ENCODE measurements at places on chromosomes 16 and 17.
A peak's percentile ranks its signal among the peaks of the same experiment; 100 is the strongest.

GRCh38 chr16:89268987-89269735 is 51.7 kb downstream of the ZNF778 start:
- no peak for DNase-seq

DNA sequence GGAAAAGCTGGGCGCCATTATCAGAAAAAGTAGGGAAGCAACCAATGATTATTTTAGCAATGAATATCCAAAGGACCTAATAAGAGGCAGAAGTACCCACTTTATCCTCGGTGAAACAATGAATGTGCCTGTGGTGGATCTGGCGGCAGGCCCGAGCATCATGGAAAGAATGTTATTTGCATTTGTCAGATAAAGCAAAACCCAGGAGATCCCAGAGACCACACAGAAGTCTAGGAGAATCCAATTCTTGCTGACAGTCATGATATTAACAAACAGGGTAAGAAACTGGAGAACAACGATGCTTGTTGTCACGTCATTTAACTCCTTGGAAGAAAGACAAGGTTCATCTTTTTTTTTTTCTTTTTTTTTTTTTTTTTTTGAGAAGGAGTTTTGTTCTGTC is 12.0 kb upstream of the TNRC6A start:
- no peak for DNase-seq

DNA sequence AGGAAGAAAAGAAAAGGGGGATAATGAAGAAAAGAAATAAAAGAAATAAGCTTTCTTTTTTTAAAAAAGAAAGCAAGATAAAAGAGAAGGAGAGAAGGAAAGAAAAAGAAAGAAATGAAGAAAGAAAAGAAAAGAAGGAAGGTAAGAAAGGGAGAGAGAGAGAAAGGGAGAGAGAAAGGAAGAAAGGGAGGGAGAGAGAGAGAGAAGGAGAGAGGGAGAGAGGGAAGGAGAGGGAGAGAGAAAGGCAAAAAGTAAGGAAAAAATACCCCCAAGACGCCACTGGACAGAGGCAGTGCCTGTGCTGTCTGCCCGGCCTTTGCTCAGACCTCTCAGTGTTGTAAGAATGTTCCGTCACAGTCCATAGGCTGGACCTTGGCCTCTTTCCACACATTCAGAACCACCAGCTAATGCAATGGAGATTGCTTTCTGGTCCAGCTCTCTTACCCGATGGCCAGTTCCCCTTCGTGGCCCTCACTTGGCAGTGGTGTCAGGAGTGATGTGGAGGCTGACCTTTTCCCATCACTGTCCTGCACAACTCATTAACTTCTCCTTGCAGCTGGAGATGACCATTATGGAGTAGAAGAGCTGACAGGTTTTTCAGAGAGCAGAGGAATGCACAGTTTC is 14.3 kb upstream of the HNF1B start:
- DNase-seq = no peak

DNA sequence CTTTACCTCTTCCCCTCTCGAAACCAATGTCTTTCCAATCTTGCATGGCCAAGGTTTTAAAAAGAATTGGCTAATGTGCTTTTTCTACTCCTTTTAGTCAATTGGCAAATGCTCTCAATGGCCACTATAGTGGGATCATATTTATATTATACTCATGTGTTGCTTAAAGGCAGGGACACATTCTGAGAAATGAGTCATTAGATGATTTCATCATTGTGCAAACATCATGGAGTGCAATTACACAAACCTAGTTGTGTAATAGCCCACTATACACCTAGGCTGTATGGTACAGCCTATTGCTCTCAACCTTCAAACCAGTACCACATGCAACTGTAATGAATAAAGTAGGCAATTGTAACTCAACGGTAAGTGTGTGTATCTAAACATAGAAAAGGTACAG is 180.9 kb downstream of the HS3ST3A1 start:
- DNase-seq = no peak

DNA sequence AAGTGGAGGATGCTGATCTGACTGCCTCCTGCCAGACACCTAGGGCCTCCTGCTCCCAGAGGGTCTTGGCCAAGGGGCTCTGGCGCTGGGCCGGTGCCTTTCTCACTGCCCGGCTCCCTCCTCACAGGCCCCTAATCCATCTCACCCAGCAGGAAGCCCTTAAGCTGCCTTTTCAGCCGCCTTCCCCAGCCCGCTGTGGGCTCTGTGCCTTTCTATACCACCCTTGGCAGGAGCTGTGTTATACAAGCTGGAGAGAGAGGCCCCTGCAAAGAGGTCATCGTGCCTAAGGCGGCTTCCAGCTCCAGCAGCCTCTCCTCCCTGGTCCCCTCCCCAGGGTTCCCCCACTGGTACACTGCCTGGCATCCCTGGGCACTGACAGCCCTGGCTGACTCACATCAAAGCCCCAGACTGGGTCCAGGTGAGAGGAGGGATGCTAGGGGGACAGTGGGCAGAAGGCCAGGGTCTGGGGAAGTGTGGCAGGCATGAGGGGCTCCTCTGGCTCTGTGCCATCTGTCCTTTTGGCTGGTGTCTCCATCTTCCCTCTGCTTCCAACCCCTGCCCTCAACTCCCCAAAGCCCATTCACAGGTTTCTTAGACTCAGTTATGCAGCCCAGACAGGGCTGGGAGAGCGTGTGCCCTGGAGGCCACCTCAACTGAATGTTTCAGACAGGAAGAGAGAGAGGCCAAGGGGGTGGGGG is 15.3 kb upstream of the FZD2 start:
- DNase-seq = no peak

- no peak for DNase-seq
These were observed 22.6 kb downstream of the SCNN1B start for GRCh38 chr16:23324727-23325126.

GRCh38 chr16:11094857-11095565 is 150.6 kb downstream of the CLEC16A start:
- no peak for DNase-seq

- DNase-seq = no peak
These were observed 12.4 kb downstream of the ZNF232 start for GRCh38 chr17:5099271-5099670.

GRCh38 chr17:39178536-39178935 is 12.6 kb upstream of the ARL5C start:
- no peak for DNase-seq

DNA sequence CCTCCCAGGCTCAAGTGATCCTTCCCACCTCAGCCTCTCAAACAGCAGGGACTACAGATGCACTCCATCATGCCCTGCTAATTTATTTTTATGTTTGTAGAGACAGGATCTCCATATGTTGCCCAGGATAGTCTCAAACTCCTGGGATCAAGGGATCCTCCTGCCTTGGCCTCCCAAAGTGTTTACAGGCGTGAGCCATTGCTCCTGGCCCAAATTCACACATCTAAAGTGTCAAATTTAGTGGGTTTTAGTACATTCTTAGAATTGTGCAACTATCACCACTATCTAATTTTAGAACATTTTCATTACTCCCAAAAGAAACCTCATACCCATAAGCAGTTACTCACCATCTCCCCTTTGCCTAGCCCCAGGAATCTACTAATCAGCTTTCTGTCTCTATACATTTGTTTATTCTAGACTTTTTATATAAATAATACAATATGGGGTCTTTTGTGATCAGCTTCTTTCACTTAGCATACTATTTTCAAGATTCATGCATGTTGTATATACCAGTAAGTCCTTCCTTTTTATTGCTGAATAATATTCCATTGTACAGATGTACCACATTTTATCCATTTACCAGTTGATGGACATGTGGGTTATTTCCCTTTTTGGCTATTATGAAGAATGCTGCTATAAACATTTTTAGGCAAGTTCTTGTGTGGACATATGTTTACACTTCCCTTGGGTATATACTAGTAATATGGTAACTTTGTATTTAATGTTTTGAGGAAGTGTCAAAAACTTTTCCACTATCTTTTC is 25.1 kb upstream of the ITGA2B start:
- DNase-seq = no peak

- no peak for DNase-seq
These were observed 10.5 kb downstream of the DOK4 start for GRCh38 chr16:57475711-57476339.

DNA sequence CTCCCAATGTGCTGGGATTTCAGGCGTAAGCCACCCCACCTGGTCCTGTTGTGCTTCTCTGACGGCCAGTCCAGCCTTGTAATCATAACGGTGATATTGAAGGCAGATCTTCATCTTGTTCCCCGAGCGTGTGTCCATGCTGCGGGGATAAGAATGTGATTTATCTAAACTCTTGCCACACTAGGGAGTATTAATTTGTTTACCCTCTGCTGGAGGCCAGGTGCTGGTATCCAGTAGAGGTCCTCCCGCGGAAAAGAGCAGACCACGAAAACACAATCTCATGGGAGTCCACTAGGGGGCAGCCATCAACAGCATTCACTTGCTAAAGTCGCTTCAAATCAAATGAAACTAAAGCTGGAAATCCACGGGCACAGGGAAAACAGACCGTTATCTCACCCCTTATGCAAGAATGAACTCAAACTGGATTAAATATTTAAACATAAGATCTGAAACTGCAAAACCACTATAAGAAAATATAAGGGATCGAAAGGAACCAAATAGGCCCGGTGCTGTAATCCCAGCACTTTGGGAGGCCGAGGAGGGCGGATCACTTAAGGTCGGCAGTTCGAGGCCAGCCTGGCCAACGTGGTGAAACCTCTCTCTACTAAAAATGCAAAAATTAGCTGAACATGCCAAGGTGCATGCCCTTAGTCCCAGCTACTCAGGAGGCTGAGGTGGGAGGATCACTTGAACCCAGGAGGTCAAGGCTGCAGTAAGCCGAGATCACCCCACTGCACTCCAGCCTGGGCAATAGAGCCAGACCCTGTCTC is 22.3 kb upstream of the RBBP6 start:
- DNase-seq = no peak

- DNase-seq = no peak
These were observed 47.6 kb upstream of the IRX3 start for GRCh38 chr16:54334208-54334607.

- DNase-seq = no peak
These were observed 467.1 kb downstream of the SOX9 start for GRCh38 chr17:72587773-72588511.

GRCh38 chr17:61400066-61400716 is 548 bp downstream of the TBX2 start:
- no peak for DNase-seq

GRCh38 chr16:88939972-88940861 is 36.8 kb downstream of the CBFA2T3 start:
- no peak for DNase-seq

DNA sequence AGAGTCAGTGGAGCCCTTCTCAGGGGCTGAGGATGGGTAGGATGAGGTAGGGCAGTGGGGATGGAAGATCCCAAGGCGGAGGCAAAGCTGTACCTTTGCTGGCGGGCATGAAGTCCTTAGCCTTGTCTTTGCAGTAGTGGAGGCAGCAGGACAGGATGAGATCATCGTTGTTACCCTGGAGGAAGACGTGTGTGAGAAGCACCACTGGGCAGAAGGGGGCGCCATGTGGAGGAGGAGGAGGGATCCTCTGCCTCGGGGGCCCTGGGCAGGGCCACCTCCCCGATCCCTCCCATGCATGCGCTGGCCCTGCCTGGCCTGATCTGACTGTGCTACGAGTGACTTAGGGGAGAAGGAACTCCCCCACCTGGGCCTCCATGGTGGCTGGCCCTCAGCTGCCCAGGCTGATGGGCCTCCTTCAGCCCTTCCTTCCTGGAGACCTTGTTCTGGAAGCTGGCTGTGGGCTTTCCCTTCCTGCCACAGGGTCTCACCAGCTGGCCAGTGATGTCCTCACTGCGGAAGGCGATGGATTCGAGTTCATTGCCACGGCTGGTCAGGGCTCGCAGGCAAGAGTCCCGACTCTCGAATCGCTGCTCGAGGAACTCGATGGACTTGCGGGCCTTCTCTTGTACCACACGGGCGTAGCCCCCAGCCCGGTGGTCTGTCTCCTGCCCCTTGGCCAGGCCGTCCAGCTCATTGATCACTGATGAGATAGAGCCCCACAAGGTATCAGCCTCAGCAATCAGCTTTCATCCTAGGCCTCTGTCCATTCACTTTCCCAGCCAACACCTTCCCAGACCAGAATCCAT is 10.3 kb downstream of the HIC1 start:
- no peak for DNase-seq

- DNase-seq = no peak
These were observed 792 bp downstream of the PPP1R9B start for GRCh38 chr17:50149417-50150353.

GRCh38 chr17:18004345-18004744 is 31.7 kb downstream of the DRC3 start:
- peak; percentile 12 for DNase-seq

Measured in NCI-H187 treated with DMSO at 0.1 percent for 48 hours (cell line).